Thoracic aorta (tissue), 2 donors: ENCODE measurements at places on chromosomes 12 and 14.

DNA sequence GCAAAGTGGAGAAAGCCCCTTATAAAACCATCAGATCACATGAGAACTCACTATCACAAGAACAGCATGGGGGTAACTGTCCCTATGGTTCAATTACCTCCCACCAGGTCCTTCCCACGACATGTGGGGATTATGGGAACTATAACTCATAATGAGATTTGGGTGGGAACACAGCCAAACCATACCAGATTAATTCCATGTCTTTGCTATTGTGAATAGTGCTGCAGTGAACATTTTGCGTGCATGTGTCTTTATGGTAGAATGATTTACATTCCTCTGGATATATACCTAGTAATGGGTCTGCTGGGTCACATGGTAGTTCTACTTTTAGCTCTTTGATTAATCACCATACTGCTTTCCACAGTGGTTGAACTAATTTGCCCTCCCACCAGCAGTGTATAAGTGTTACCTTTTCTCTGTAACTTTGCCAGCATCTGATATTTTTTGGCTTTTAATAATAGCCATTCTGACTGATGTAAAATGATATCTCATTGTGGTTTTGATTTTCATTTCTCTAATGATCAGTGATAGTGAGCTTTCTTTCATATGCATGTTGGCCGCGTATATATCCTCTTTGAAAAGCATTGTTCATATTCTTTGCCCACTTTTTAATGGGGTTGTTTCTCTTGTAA, 29.7 kb upstream of the SAV1 start:
- DNase-seq: no peak

- DNase-seq: no peak
Observed at GRCh38 chr12:7090222-7090998, 1.8 kb downstream of the C1R start.

DNA sequence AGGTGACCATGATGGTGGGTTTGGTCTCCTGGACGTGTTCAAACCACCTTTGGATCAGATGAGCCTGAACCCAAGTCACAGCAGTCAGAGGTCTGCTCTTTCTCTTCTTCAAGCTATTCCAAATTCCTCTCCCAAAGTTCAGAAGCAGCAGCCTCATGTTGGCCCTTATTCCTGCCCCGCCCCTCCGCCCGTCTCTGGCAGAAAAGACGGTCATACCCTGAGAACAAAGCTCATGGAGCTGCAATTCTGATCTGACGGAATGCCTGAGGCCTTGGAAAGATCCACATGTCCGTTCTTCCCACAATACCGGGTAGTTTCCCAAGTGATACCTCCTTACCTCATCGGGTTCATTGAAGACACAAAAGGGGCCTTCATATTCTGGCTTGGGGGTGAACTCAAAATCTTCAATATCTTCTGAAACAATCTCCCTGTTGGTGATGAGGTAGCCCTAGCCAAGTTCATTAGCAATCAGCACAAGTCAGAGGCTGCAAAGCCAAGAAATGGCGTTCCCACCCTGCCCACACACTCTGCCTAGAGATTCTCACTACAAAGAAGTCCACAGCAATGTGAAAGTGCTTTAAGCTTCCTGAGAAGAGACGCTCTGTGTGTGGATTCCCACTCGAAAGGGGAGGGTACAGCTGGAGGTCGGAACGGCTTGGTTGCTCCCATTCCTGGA, 11.2 kb downstream of the POLE start:
- no peak for DNase-seq

- no peak for DNase-seq
Observed at GRCh38 chr12:106953352-106954250, 2.1 kb upstream of the TMEM263 start.

DNA sequence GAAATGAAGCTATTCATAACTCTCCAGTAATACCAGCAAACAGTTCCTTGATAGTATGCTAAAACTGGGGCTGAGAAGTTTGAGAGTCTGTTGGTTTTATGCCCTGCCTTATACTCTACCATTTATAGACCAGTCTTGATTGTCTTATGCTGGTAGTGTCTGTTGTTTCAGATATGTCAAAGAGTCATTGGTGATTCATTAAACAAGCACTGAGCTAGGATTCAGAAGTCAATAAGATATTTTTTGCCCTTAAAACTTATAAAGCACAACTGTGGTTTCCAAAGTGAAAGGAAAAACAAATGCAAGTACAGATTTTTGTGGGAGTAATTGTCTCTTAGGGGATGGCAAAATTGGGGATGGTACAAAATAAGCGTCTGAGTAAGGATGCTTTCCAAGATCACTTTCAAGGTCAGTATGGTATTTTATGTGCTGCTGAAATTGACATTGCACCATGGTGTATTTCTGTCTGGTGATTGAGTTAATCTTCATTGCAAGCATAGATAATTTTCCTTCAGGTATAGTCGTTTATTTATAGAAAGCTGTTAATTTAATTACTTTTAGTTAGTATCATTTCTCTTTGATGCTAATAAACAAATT, 289.5 kb upstream of the E2F7 start:
- DNase-seq: no peak

GRCh38 chr12:21604245-21605101, at the start of gene GYS2:
Gene GYS2 (minus strand): TSS chr12:21604847. CDS start chr12:21604592, 255 bp downstream.
- no peak for DNase-seq

DNA sequence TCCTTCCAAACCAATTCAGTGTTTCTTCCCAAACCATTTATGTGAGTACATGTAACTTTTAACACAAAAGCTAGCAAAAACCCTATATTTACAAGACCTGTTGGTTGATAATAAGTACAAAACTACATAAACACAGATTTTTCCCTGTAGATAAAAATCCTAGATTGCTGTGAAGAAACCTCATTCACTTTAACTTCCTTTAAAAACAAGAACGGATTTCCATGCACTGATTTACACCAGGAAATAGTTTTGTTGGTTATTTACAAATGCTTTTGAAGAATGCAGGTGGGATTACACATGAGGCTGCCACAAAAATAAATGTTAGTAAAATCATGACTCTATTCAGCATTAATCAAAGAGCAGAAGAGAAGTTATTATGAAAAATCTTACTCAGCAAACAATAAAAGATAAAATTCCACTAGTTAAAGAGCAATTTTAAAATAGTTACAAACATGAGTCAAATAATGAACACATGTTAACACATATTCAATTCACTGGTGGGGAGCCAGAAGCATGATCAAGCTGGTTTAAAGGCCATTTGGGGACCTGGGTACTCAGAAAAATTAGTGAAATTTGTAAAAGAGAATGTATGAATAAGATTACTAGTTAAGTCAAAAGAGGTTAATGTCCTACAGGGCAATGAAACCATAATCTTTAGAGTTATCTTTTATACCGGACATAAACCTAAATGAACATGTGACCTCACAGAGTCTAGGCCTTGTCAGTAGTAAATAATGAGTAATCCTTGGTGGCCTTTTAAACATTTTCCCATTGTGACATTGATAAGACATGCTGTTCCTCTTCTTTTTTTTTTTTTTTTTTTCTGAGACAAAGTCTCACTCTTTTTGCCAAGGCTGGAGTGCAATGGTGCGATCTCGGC, 79.9 kb downstream of the PHLDA1 start:
- no peak for DNase-seq

DNA sequence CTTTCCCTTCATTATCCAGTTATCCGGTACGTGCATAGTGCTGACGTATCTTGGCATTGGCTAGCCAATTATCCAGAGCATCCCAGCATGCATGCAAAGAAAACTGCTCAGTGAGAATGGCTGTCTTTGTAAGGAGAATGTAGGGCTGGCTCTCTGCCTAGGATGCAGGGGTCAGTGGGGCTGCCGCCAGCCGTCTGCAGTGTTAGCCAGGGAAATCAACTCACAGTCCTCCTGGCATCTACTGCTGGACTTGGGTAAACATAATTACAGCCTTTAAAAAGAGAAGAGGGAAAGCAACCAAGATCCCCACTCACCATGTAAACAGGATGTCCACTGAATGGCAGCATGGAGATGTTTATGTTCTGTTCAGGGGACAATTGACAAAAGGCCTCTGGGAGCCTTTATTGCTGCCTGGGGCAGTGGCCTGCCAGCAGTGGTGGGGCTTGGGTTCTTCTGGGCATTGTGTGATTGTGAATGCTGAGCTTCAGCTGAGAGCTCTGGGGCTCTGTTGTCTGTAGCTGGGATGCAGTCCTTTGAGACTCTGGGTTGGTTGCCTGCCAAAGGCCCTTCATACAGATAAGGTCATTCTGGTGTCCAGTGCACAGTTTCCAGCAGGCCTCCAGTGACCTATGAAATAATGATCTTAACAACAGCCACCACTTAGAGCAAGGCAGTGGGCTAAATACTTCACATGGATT, 121.8 kb downstream of the TBC1D30 start:
- no peak for DNase-seq

DNA sequence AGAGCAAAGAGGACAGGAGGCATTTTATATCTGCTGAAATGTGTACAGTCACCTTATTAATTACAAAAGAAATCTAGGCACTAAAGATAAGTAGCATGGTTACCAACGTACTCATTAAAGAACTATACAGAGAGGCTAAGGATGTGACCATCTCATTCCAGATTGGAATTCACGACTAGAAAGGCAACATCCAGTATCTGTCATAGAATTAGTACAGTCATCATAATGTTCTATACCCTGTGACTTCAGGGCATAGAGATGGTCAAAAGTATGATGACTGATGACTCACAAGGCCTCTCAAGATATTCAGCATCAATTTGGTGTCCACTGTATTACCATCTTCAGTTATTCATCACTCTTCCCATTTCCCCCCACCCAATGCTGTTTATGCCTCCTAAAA, 144.0 kb upstream of the PLEKHG7 start:
- DNase-seq: no peak

- no peak for DNase-seq
Observed at GRCh38 chr12:51122844-51123243, 39.4 kb upstream of the CSRNP2 start.

- no peak for DNase-seq
Observed at GRCh38 chr12:88782351-88782750, 202.1 kb upstream of the KITLG start.

GRCh38 chr14:99789581-99789980, 3.6 kb upstream of the EML1 start:
- no peak for DNase-seq

DNA sequence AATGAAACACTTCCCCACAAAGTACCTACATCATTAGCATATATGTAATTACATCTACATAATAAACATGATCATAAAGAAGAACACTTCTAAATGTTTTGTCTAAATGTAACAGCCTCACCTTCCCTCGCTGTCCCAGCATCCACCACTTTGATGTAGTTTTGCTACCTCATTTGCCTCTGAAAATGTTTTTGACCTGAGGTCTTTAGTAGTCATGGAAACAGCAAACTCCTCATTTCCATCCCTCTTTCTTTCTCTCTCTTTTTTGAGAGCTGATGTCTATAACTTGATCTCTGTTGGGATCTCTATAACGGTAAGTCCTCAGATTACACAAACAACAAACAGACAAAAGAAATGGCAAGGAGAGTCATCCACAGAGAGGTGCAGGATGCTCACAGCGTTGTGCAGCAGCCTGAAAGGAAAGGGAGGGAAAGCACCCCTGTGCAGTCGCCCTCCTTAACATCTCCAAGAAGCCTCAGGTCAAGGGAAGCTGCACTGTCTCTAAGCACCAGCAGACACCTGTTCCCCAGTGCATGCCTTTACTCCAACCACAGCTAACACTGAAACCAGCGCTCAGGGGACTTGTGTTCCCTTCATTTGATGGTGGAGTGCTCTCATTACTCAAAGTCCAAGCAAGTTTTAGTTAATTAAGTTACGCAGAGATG, 268.7 kb downstream of the TMEM132D start:
- no peak for DNase-seq

DNA sequence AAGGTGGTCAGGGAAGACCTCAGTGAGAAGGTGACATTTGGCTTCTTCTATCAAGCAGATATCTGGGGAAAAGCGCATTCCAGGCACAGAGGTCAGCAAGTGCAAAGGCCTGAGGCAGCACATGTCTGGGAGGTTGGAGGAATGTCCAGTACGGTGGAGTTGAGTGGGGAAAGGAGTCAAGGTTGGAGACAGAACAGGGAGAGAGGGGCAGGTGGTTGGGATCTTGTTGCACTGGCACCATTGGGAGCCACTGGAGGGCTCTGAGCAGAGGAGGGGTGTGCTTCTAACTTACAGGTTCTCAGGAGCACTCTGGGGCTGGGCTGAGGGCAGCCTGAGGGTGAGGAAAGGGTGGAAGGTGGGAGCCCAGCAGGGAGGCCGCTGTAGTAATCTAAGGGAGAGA, 52.1 kb downstream of the EID3 start:
- DNase-seq: no peak

GRCh38 chr12:107477947-107478610, 207.5 kb upstream of the PWP1 start:
- no peak for DNase-seq

DNA sequence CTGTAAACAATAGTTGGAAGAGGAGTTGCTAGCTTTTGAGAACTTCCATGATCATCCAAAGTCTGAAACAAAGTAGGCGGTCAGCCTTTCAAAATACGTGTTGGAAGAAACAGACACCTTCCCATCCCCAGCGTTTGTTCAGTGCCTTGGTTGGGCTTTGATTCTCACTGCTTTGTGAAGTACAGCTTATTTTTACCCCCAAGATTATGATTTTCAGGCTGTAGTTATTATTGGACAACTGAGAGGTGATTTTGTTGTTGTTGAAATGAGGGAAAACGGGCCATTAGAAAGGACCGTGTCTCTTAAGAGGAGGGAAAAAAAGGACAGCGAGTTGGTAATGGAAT, 921 bp upstream of the CEP83 start:
- no peak for DNase-seq
